CD8-positive, alpha-beta memory T cell (primary cell): ENCODE measurements at places on chromosomes 11 and 22.

GRCh38 chr11:95072948-95073347, 6.2 kb downstream of the SRSF8 start:
- no peak for DNase-seq

DNA sequence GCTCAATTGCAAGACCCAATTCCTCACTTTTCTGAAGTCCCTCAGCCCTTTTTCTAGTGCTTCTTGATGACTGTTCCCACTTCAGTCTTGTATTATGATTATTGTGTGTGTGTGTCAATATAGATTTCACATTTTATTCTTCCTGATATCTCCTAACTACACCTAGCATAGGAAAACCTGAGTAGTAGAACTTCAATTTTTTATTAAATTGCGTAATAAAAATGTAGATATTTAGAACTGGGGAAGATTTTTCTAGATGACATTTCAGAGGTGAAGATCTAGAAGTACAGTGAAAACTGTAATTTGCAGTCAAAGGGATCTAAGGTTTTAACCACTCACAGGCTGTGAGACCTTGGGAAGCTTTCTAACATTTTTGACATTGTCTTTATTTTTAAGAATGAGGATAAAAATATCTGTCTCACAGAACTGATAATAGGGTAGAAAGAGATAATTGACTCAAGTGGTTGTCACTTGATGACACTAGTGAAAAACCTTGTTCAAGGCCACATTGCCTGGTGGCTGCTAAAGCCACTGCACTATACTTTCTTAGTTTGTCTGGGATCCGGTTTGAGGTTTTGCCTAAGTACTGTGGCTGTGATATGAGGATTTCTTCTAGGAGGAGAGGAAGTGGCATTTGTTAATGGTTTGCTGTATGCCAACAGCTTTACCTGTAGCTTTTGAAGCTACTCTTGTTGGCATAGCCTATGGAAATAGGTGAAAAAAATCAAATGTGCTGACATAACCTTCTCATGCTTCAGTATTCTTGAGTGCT, 32.2 kb upstream of the SESN3 start:
- no peak for DNase-seq

DNA sequence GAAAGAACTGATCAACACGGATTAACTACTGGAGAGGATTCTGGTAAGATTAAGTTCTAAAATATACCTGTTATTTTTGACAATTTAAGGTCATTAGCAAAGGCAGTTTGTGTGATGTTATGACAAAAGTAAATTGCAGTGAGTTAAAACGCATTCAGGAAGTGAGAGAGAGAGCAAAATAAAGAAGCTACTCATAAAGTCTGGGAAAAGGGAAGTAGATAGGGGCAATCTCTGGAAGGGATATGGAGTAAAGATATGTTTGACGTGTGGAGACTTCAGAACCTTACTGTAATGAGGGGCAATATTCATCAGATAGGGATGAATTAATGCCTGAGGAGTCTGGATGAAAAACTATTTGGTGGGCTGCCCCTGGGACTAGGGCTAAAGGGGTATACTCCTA, 16.8 kb downstream of the OR56B4 start:
- no peak for DNase-seq

DNA sequence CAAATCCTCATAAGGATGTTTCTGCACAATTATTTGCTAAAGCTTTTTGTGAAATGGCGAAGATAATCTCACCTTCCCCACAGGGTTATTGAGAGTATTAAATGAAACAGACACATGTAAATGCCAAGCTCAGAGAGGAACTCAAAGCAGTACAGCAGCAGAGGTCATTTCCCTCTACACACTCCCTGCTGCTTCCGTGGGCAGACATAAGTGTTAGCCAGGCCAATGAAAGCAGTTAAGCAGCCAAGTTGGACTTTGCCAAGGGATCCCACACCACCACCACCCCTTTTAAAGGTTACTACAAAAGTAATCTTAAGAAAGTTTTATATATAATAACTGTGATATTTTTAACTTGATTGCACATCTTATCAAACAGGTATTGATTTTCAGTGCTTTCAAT, 4.0 kb upstream of the FAM111A start:
- DNase-seq, result no peak

DNA sequence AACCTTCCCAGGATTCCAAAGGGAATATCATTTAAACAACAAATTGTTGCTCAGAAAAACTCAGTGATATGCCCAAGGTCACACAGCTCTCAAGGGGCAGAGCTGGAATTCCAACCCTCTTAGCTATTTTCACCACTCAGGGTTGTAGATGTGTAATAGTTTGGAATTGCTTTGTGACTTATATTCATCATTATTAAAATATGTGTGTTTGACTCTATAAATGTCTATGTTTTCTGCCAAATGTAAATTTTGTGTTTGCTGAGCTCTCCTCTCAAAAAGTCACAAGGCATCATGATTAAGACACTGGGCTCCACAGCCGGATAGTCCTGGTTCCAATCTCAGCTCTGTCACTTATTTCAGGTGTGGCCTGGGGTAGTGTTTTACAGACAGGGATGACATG, 407.3 kb downstream of the TMEM135 start:
- DNase-seq, result no peak

- DNase-seq, result peak; percentile 59
Measured at GRCh38 chr11:66081505-66081904, 11.4 kb downstream of the PACS1 start.

DNA sequence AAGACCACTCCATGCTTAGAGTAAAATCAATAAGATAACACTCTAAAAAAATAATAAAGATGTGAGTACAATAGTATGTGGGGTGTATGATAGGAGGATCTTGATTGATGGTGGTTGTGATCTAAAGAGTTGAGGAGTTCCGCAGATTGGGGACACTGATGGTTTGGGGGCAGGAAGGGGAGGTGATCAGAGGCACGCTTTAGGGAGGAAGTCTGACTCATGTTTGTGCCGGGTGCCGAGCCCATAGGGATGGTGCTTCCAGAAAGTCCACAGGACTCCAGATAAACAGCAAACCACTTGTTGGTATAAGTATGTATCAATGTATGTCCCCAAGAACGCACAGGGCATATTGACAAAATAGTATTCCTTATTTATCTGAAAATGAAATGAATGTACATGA, 27.5 kb downstream of the LINC01488 start:
- no peak for DNase-seq

GRCh38 chr11:19777039-19777376, 64.4 kb downstream of the NAV2 start:
- DNase-seq, result no peak

DNA sequence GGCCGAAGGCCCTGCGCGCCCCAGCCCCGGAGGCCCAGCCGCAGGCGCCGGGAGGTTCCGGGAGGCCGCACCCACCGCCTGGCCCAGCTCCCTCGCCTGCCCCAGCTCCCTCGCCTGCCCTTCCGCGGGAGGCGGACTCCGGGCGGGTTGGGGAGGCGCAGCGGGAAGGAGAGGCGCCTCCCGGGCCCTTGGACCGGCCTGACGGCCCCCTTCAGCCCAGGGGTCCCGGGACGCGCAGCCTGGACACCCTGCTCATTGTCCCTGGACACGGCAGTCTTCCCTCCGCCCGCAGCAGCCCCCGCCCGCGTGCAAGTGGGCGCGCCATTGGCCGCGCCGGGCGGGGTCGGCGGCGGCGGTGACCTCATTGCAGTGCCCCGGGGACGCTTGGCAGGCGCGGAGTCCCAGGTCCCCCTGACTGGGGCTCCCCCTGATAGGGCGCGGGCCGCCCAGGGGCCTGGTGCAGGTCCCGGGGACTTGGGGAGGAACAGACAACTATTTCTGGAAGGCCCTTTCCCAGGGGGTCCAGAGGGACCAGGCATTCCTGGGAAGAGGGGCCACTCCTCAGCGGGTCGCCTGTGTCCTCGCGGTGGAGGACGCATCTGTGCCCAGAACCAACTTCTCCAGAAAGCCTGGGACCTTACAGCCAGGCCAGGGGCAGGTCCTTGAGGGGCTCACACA, 501 bp downstream of the CD151 start:
- DNase-seq, result no peak

- peak; percentile 46 for DNase-seq
Measured at GRCh38 chr22:30884211-30885000, 84.2 kb downstream of the MORC2 start.

GRCh38 chr11:58564231-58564630, 11.4 kb downstream of the LPXN start:
- DNase-seq, result no peak

GRCh38 chr22:50730941-50731661, 6.9 kb upstream of the ACR start:
- peak; percentile 42 for DNase-seq

DNA sequence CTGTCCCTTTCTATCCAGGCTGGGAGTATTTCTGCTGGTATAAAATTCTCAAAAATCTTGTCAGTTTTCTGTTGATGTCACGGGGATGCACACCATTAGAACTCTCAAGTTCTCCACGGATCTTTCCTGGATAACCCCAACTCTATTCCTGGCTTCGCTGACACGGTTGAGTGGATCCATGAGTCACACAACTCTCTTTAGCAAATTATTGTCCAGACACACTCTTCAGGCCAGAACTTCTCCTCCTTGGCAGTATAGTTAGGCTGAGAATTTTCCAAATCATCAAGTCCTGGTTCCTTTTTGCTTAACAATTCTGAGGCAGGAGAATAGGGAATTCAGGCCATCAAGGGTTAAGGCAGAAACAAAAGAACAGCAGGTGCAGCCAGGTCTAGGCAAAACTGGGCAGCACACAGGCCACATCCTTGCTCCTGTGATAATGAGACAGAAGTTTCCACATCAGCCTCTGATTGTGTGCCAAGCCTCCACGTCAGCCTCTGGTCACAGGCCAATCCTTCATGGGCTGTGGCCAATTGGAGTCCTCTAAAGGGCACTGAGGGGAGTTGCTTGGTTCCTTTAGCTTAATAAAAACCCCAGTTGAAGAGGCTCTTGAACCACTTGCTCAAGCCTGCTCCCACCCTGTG, 5.7 kb upstream of the ACAT1 start:
- DNase-seq, result no peak

DNA sequence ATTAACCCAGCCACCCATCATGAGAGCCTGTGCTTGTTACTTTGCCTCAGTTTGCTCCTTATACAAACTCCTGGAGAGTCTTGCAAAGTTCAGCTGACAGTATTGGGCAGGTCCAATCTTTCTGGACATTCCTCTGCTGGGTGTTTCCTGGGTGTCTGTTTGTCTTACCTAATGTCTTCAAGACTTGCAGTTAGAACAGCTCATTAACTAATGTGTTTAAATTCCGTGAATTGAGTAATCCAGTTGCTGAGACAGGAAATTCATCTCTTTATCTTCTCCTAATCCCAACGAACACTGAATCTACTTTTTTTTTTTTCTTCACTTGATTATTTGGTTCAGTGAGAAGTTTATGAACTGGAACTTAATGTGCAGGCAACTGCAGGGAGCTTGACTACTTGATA, 20.6 kb downstream of the BCO2 start:
- no peak for DNase-seq

DNA sequence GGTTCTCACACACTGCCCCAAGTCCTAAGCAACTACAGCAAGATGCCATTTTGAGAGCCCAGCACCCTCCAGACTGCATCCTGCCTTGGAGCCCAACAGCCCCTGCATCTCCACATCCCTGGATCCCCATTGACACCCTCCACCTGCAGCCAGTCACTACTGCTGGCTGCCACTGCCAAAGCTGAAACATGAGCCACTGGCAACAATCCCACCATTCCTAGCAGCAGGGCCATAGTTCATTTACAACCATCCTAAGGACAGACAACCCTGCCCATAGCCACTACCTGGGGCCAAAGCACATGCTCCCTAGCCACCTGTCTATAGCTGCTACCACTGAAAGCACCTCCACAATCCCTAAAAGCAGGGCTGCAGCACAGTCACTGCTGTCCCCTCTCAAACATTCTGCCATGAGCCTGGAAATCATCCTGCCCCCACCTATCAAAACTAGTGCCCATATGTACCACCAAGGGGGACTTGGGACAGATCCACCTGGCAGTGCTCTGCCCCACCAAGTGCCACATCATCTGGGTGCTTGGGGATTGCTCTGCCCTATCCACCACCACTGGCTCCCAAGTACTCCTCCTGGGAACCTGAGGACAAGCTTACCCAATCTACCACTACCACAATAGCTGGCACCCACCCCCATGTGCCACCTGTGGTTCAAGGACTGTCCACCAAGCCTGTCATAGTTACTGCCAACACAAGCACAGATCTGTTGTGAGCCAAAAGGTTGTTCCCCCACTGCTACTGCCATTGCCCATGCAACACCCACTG, 138.8 kb upstream of the SOX6 start:
- no peak for DNase-seq

DNA sequence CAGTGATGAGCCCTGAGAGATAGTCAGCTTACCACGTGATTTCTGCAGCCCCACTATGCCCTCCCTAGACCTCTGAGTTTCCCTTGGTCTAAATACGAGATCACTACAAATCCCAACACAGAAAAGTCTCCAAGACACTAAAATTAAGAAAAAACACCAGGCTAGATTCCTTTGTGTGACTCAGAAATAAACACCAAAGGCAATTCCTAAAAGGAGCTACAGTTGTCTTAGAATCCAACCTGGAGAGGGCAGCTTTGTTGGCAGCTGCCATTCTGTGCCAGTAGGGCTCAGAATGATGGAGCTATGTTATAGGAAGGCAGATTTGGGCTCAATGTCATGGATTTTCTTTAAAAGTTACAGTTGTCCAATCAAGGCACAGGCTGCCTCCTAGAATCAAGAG, 37.1 kb upstream of the HMGXB4 start:
- no peak for DNase-seq

DNA sequence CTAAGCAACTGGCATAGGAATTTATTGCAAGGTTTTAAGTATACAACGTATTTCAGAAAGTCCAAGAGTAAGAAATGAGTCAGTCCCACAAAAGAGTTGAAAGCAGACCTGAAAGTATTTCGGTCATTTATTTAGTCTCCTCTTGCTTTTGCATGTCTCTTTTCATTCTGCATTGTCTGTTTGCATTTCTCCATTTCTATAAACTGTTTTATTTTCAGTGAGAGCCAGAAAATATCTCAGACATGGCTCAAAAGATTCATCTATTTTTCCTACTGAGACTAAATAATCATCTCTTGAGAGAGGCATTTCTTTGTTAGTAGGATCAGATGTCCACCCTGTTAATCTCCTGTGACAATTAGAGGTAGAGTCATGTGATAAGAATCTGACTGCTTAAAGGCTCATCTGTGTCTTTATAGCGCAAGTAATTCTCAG, 219.1 kb upstream of the CCDC179 start:
- DNase-seq, result no peak

DNA sequence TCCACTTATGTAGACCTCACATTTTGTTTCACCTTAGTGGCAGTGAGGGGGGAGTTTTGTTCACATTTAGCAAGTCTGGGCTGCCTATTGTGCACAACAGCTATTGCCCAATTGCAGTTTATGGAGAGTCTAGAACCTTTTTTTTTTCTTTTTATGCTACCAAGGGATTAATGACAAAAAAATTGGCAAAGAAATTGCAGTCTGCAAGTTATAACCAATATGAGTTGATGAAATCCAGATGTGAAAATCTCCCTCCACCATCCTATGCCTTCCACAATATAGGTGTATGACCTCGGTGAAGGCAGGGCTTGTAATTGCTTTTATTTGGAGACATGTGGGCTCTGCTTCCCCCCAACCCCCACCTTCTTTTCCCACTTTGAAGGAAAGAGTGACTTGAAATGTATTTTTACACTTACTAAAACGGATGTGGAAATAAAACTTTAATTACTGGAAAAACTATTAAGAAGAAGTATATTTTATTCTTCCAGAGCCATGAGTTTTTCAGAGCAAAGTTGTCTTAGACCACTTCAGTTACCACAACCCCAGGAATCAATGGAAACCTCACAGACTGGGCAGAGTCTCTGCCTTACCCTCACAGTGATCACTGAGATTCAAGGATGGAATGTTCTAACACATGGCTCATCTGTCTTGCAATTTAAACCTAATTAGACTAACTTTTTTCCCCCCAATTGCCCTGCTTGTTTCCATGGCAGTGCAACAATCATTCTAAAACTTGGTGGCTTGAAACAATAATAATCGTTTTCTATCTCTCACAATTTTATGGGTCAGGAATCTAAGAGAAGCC, 120.8 kb upstream of the SLC5A12 start:
- DNase-seq, result no peak
